ENCODE measurements at places on chromosomes 7 and 10.
A peak's percentile ranks its signal among the peaks of the same experiment; 100 is the strongest.

GRCh38 chr7:80785961-80786536 is 132.8 kb downstream of the SEMA3C start:
- DNase-seq, result no peak

DNA sequence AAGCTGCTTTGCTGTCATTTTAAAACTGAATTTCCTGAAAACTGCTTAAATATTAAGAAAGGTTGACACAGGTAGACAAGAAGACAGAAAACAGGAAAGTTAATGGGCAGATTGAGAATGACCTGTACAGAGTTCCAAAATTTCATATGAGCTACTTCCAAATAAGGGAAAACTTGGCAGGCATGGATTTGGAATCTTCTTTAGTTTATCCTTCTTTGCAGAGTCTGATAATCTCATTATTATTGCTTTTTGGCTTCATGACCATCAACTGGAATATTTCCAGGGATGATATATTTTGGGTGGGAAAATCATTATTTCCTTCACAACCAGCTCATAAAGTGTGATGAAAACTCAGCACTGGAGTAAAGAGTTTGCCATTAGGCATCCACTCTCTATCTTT is 346.5 kb upstream of the NPVF start:
- peak; percentile 64 for DNase-seq

DNA sequence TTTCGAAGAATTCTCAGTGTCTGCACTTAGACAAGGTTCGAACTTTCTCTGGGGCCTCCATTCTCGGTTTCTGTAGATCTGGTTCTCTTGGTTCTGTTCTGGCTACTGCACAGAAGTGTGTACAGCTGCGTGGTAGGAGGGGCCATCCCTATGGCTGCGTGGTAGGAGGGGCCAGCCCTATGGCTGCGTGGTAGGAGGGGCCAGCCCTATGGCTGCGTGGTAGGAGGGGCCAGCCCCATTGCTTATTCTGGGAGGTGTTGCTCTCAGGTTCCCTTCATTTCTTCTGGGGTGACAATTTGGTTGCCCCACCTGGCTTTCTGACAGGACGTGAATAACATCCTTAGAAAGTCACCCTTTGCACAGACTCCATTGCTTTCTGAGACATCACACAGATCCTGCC is 65.2 kb upstream of the CHST15 start:
- DNase-seq, result no peak

GRCh38 chr10:80081801-80082750 is 3.6 kb downstream of the TMEM254 start:
- DNase-seq, result no peak

DNA sequence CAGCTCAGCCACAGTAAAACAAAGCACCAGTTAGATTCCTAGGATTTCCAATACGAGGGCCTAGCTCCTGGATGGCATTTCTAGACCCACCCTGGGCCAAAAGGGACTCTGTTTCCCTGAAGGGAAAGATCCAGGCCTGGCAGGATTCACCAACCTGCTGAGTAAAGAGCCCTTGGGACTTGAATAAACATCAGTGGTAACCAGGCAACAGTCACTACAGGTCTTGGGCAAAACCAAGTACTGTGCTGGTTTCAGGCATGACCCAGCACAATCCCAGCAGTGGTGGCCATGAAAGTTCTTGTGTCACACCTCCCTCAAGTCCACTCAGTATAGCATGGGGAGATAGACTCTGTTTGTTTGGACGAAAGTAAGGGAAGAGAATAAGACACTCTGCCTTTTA is 31.0 kb upstream of the STARD3NL start:
- DNase-seq, result no peak

DNA sequence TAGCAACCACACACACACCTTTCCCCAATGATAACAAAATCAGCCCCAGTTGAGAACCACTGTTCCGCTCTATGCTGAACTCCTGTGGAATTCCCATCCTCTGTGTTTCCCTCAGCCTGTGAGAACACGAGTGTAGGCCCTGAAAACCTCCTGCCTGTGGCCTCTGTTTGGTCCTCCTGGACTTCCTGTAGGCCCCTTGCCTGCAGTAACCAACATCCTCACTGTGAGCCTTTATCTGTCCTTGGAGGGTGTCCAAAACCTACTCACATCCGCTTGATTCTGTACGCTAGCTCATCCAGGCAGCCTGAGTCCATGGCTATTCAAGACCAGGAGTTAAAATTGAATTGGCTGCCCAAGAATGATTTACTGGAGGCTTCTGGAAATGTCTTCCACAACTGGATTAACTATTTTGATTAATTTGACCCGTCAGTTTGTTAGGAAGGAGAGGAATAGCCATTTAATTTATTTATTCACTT is 149.8 kb downstream of the AKR1D1 start:
- peak; percentile 15 for DNase-seq

DNA sequence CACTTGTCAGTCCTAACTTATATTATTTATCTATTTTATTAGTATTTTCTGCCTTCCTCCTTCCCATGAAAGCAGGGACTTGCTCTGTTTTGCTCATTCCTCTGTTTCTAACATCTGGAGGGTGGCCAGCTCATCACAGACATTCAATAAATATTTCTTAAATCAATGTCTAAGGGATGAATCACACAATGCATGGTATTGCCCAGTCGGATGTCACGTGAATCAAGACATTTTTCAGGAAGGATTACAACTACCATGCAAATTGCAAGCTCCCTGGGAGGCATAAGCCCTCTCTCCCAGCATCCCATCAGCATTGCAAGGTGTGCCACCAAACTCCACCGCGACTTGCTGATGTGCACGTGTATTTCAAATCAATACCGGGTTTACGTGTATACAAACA is 146.6 kb upstream of the RNF32 start:
- DNase-seq, result no peak

- peak; percentile 61 for DNase-seq
These were observed 65.2 kb downstream of the BMPER start for GRCh38 chr7:33970536-33970935.

GRCh38 chr7:150778014-150778737 is 22.0 kb downstream of the TMEM176B start:
- no peak for DNase-seq

GRCh38 chr10:352476-353235 is 217.4 kb downstream of the ZMYND11 start:
- no peak for DNase-seq

DNA sequence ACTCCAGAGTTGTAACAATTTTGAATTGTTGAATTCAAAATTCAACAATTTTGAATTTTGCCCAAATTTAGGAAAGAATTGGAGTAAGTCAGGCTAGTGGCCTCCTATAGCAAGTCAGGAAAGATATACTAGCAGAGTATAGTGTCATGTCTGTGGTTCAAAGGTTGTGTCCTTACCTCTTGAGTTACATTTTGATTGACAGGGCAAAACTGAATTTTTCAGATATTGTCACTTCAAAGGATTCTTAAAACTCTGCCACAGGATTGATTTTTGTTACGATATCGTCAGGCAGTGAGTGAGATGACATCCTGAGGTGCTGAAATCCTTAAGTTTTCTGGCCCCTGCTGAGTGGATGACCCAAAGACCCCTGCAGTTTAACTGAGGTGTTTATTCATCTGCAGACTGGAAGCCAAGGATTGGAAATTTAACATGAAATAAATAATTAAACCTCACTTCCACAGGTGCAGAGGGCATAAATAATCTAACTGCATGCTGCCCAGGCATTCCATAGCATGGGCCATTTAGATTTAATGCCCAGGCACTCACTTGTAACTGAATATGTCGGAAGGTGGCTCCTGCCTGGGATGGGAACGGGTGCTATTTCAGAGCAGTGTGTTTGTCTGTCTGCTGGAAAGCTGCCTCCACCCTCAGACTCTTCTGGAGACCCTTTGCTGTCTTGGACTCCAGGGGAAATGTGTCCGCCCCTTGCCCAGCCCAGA is 50.8 kb downstream of the RBM20 start:
- no peak for DNase-seq

- no peak for DNase-seq
These were observed 61.7 kb downstream of the PWWP2B start for GRCh38 chr10:132458586-132459300.

DNA sequence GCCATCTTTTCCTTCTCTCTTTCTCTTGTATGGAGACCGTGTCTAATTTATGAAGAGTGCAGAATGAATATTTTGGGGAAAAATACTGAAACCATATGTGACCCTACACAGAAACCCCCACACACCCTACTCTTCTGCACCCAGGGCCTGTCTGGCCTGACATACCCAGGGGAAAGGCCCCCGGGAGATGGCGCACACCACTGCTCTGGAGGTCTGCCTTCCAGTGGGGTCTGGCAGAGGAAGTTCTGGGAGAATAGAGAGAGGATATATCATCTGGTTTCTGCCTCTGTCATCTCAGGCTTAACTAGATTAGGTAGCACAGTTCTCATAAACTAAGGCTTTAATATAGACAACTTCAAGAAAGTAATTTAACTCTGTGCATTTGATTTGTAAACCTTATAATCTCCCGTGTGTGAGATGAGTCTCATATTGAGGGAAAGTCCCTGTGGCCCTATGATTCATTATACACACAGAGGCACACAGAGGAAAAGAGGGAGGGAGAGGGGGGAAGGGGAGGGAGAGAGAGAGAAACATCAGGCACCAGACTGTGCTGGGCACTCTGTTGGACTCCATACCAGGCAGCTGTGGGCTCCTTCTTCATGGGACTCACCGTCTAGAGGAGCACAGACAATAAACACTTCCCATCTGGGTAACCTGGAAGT is 123.3 kb downstream of the AOAH start:
- DNase-seq, result no peak

DNA sequence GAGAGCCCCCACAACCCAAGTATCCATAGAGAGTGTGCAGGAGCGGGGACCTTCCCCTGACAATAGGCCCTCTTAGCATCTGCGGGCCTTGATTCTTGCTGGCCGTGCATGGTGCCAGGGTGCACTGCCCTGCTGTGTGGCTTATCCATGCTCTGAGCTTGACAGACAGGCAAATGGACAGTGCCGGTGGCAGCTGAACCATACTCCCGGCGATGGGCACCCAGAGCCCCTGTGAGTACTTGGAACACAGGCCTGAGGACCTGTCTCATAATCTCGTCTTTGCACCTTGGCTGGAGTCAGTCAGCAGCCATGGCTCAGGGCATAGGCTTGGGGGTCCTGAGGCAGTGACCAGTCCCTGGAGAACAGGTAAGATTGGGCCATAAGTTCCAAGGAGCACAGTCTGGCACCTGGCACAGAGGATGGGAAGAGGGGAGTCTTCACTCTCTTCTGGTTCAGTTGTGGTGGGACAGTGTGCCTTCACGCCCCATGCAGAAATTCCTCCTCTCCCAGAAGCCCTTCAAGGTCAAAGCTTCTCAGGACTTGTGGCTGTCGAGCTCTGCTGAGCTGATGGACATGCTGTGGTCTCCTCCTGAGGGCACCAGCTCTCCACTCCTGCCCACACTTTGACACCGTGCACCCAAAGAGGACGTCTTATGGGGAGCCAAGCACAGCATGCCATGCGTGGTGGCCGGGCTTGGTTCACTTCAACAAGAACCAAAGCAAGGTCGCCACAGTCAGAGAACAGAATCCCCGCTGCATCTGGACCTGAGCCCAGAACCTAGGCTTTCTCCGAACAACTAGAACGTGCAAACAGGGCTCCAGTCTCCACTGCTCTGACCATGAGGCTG is 59.4 kb upstream of the CAMK2B start:
- no peak for DNase-seq

DNA sequence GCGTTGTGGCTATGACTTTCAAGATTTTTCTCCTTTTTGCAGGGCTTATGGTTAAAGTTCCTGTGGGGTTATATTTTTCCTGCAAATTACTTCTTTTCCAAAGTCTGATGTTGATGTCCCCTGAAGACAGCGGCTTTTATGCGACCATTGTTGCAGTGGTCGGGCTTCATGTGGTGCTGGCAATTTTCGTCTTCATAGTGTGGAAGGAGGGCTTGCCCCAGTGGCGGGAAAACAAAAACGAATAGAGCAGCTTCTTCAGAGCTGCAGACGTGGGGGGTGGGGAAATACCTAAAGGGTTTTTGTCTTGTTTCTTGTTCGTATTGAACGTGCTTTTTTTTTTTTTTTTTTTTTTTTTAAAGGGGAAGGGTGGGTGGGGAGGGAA is 53.8 kb downstream of the MCMBP start:
- peak; percentile 17 for DNase-seq

- no peak for DNase-seq
These were observed 2.4 kb upstream of the CNOT4 start for GRCh38 chr7:135512135-135512887.

- DNase-seq, result no peak
These were observed 45.1 kb downstream of the ZMIZ1 start for GRCh38 chr10:79113827-79114226.

DNA sequence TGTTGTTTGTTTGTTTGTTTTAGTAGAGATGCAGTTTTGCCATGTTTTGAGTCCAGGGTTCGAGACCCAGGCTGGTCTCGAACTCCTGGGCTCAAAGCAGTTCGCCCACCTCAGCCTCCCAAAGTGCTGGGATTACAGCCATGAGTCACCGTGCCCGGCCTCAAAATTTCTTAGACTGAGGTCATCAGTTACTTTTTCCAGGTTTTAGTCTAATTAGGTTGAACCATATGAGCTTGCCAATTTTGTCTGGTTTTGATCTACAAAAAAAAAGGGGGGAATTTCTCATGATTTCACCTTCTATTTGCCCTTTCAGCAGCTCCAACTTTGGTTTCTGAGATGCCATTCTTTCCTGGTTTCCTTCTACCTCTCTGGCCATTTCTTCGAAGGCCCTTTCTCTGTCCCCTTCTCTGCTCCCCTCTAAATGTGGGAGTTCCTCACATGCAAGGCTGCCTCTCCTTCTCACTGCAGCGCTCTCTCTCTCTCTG is 5.5 kb downstream of the CUEDC2 start:
- DNase-seq, result no peak
